Stimulated activated CD8-positive, alpha-beta memory T cell treated with anti-CD3 and anti-CD28 coated beads, Interleukin-2, amount 100 ng/mL, for 1 hour (primary cell): ENCODE measurements at places on chromosomes 12 and 14.

DNA sequence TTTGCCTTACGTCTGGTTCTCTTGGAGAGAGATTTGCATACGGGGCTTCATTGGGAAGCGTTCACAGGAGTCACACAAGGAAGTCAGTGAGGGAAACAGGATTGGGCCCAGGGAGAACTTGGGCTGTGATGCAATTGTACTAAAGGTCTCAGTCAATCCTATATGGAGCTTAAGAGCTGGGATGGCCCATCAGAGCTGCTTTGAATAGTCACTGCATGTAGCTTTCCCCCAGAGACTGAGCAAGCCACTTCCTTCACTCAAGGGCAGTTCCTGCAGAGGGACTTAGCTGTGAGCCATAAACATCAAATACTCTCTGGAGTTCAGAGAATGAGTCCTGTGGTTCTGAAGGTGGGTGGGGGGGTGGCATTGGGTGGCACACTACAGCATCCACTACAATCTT is 605.4 kb downstream of the MED13L start:
- DNase-seq, result no peak

- no peak for DNase-seq
These were observed 53.9 kb upstream of the PWP1 start for GRCh38 chr12:107631715-107632114.

GRCh38 chr12:89826468-89826867 is 117.8 kb upstream of the ATP2B1 start:
- DNase-seq, result no peak

DNA sequence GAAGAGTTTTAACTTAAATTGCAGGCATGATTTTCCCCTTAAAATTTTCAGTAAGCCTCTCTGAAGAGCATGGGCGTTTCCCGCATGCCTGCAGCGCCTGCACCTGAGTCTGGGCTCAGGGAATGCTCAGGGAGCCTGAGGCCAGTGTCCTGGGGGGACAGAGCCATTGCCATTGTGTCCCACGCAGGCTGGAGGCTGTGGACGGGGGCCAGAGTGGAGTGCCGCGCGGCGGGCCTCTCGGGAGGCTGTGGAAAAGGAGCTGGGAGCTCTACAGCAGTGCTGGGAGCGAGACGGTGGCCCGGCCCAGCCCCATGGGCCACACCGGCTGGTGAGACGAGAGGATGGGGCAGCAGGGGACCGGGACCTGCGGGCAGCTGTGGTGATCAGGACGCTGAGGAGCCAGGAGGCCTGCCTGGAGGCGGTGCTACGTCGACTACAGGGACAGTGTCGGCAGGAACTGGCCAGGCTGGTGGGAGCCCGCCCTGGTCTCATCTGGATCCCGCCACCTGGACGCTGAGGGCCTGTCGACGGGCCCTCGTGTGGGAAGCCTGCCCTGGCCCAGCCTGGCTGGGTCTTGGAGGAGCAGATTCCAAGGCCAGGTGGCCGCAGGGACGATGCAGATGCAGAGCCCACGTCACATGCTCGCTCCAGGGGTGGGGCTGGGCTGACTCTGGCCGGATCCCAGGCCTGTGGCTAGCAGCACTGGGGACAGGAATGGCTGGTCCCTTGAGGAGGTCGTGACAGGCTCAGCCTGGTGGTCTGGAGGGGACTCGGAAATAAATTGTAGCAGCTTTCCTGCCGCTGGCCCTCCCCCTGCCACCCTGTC is 7.6 kb downstream of the TEDC1 start:
- DNase-seq, result no peak

DNA sequence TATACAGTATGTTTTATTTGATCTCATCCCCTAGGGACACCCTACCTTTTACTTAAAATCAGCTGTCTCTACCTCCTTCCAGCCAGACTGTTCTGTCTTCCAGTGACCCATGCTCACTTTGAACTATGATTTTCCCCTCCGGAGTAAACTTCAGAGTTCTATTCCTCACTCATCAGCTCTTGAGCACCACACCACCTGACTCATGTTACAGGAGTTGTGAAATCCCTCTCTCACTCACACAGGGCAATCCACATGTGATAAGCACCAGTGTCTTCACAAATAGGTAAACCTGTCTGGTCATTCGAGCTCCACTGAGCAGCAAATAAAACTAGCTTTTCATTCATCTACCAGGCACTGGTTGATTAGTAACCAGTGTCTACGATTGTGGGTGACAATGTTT is 177.3 kb upstream of the BMP4 start:
- DNase-seq, result no peak

GRCh38 chr14:54975856-54976255 is 51.0 kb downstream of the WDHD1 start:
- no peak for DNase-seq

- DNase-seq, result no peak
These were observed 13.3 kb downstream of the SLC15A4 start for GRCh38 chr12:128810182-128811127.

- DNase-seq, result no peak
These were observed 59.4 kb downstream of the ZNF664 start for GRCh38 chr12:124032265-124032886.

- DNase-seq, result no peak
These were observed 73.6 kb downstream of the SSPN start for GRCh38 chr12:26268841-26269561.

GRCh38 chr12:93959657-93960056 is 188.7 kb upstream of the PLXNC1 start:
- no peak for DNase-seq

- no peak for DNase-seq
These were observed 2.7 kb downstream of the PCNX1 start for GRCh38 chr14:70909733-70910614.

DNA sequence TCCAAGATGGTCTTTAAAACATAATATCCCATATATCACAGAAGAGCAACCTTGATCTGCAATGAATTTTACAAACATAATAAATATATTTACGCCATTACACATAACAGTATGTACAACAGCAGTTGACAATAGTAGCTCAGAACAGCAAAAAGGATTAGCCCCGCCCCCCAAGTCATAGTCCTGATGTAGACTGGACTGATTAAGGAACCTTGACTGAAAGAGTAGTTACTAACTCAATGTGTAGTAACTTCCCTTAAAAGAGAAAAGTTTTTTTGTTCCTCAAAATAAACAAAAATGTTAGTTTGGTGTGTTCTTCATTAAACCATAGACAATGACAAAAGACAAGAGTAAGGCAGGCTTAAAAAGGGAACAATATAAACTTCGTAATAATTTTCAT is 44.5 kb downstream of the GTF2A1 start:
- no peak for DNase-seq
